Left cardiac atrium (tissue), 4 donors: ENCODE measurements at places on chromosomes 1 and 21.

DNA sequence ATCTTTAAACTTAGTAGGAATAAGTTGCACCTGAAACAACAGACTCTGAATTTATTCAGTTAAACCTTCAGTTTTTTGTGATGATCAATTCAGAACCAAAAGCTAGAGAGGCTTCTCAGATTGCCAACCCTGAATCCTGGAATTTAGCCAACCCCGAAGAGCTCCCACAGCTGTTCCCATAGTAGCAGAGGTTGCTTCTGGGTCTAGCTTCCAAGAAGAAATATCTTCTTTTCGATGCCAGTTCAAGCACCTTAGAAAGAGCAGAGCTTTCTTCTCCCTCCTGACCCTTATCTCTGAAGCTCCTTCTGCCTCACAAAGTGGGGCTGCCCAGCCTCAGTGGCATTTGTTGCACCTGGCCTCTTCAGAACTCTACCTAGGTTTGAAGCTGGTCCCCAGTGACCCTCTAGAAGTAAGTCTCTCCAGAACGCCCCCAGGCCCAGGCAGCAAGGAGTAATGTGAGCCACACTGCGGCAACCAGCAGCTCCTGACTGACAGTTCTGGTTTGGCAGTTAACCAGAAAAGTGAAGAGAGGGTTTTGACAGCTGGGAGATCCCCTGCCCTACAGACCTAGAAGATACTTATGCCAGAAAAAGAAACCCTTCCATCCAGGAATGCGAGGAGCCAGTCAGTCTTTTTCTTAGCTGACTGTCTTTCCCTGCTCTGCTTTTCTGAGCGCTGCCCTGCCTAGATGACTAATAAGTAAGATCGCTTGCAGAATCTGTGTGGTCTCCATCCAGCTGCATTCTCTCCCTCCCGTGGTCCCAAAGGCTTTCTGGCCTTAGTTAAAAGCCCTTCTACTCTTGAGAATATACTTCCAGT is 165.9 kb downstream of the ADGRL4 start:
- peak; percentile 14 for DNase-seq

DNA sequence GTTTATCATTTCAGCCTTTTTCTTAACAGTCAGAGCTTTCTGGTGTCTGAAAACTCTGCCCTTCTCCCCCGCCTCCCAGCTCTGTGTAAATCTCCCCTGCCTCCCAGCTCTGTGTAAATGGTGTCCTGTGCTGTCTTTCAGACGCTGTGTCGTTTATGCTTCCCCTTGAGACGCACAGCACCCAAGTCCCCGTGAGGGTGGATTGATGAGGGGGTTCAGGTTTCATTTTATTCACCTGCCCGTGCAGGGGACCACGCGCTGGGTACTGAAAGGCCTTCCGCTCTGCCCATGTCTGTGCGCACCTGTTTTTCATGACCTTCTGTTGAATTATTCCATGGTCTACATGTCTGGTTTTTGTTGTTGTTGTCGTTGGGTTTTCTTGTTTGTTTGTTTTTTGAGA is 108.2 kb upstream of the COL6A1 start:
- DNase-seq = no peak

DNA sequence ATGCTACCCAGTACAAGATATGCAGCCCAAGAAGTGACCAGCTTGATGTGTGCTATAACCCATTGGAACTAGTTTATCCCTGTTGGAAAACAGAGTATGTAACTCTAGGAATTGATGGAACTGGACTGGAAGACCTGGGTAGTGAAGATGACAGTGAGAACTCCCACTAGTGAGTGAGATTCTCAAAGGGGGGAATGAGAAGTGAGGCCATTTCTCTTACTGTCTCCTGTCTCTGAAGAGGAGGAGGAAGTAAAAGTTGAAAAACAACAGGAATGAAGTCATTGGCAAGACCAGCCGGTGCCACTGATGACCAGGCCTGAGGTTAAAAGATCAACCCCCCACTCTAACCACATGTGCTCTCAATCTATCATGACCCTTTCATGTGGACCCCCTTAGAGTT is 20.9 kb downstream of the PLA2G2F start:
- DNase-seq = no peak

DNA sequence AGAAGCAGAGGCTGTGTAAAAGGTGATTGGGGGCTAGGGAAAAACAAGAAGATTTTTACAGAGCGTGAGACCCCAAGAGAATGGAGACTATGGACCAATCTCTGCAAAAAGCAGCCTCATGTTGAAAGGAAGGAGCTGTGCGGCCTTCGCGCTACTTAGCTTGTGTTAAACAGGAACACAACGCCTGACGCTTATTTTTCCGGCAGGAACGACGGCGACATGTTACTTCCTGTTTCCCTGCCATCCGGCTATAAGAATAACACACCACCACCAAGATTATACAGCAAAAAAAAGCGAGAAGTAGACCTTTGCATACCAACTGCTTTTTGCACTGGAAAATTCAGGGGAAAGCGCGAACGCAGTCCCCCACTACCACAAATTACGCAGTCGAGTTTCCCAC is 272.7 kb downstream of the FAM72C start:
- DNase-seq = peak; percentile 33
